Stimulated activated CD8-positive, alpha-beta memory T cell treated with anti-CD3 and anti-CD28 coated beads, Interleukin-4, amount 100 ng/mL, for 4 hours (primary cell): ENCODE measurements at places on chromosomes 12 and 14.

DNA sequence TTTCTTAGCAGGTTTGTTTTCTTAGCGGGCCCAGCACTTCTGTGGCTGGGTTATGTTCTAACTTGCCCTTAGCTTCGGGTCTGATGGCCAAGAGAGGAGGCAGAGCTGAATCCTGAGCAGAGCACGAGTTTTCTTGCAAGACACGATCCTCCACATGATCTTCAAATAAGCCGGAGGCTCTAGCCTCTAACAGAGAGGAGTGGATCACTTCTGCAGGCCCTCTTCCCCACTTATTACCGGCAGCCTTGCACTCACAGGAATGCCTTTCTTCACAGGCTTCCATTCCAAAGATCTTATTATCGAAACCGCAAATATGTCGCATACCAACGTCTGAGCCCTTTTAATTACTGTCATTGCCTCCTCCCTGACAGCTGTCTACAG is 79.5 kb downstream of the SINHCAF start:
- DNase-seq = no peak

- no peak for DNase-seq
These were observed 6.2 kb upstream of the ZDHHC17 start for GRCh38 chr12:76757694-76758093.

DNA sequence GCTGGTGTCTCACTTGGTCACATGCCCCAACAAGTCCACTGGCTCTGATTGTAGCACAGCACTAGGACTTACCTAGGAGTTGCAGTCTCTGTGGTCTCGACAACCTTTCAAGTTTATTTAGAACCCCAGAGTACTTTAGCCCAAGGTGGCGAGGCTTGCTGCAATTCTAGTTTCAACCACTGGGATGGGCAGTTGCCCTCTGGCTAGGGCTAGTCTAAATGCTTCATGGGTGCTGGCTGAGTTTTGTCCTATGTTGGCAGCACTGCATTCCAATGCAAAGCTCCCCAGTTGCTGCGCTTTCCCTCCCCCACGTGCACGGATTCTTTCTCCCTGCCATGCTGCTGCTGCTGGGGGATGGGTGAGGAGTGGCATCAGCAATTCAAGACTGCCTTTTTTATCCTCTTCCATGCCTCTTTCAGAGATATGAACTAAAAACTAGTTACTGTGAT is 207.9 kb downstream of the SYNE2 start:
- DNase-seq = no peak

- no peak for DNase-seq
These were observed 23.8 kb downstream of the GRIN2B start for GRCh38 chr12:13957576-13957975.

- DNase-seq = no peak
These were observed 50.0 kb downstream of the VWF start for GRCh38 chr12:6074427-6074826.

DNA sequence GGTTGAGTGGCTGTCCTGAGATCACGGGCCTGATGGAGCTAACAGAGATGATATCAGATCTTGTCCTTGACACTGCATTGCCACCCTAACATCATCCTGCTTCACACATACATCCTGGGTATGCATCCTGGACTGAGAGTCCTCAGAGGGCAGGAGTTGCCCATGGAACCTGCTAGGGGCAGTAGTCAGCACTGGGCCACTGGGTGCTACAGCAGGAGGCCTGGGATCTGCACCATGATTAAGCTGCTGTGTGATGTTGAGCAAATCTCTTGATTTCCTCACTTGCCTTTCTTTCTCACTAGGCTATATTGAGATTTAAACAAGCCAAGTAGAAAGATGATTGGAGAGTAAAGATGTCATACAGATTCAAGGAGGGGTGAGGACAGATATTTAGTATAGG is 22.1 kb upstream of the EIF4B start:
- no peak for DNase-seq

GRCh38 chr12:14961466-14962152 is at the start of gene ARHGDIB:
Gene ARHGDIB (minus strand): TSS chr12:14961601. CDS start chr12:14950712, 10,889 bp downstream.
- DNase-seq = peak; percentile 51

DNA sequence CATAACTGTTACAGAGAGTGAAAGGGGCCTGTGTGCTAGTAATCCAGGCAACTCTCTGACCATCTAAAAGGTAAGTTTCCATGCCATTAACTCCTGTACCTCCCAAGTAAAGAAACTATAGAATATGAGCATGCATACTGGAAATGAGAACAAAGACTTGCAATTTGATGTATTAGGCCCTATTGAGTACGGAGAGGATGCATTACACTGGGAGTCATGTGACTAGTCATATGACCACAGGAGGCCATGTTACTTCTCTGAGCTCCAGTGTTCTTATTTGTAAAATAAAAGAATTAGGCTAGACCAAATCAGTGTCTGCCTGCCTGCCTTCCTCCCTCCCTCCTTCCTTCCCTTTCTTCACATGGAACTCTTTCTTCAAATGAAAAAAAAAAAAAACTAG is 440.1 kb upstream of the CCDC196 start:
- no peak for DNase-seq

DNA sequence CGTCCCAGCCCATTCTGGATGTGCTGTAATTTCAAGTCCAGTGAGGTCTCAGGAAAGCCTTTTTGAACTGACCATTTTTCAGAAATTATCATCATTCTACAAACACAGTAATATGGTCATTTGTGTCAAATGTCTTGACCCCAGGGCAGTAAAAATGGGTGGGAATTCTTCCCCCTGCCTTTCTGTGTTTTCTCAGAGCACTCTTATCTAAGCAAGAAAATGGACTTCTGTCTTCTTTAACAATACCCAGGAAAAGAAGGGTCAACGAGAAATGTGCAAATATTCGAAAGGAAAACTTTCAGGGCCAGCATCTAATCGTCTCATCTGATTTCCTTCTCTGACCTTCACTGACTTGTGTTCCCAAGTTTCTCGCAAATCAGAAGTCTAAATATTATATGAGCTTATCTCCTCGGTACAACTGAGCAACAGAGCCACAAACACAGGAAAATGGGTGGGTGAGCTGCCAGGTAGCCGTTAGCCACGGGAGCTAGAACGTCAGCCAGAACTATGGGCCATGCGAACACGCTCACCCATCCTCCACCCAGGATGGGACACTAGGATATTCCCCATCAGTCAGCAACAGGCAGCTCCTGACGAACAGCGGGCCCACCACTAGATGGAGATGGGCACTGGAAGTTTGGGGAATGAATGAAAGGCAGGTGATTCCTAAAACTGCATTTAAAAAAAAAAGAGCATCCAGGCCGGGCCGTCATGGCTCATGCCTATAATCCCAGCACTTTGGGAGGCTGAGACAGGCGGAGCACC is 57.1 kb downstream of the VWF start:
- no peak for DNase-seq

GRCh38 chr12:120797677-120798642 is 72.3 kb downstream of the ACADS start:
- no peak for DNase-seq

DNA sequence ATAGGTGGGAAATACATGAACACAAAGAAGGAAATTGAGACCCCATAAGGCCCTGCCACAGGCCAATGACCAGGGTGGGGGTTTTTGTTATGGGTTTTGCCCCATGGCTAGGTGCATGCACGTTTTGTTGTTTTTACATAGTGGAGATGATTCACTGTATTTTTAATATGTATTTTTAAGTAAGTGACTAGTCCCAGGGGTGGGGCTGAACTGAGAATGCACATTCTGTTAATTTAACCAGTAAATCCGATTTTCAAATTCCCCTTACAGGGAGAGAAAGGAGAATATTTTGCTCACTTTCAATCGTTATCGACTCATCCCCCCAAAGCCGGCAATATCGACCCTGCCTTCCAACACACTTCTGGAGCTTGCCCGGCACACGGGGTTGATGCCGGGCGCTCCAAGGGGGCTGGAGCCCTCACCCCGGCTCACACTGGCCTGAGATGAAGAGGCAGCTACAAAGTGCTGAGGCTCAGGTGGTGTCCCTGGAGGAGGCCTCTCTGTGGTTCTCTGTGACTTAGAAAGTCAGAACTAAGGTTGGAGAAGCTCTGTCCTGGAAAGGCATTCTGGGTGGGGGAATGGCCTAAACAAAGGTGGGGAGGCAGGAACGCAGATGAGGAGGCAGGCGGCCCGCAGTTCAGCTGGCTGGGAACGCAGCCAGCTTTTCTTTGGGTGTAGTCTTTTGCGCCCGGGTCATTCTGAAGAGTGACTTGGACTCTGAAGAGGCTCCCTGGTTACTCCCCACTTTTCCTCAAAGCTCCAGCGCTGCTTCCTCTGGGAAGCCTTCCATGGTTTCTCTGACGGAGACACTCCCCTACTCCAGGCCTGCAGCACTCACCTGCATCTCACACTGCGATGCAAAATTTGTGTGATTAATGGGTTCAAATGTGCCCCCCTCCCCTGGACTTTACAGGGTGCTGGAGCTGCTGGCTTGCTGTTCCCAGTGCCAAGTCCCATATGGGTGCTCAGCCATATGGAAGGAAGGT is 50.7 kb upstream of the DLK1 start:
- DNase-seq = no peak
